ENCODE measurements at places on chromosomes 1 and 21. TPM values are rescaled to one million over a fixed set of nuclear protein-coding genes. Genes with fewer than 3 reads are reported as not detected.

The EVI5 gene
- total RNA-seq: 58.1 TPM

DNA sequence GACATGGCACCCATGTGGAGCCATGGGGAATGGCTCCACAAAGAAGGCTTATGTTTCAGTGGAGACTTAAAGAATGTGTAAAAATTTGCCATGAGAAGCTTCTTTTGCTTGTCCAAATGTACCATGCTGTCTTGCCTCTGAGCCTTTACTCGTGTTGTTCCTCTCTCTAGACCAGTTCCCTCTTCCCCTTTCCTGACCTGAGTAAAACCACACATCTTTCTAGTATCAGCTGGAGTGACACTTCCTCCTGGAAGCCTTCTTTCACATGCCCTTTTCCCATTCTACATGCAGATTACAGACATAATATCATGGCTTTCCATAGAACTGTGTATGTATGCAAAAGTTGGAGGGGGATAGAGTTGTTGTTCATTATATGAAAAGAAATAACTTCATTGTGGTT lies 13.6 kb upstream of the GPX7 start:
- H3K4me1 ChIP-seq: no peaks in the 10 kb centered on the region
- no peaks in the 10 kb centered on the region for H3K36me3 ChIP-seq
- no peak for DNase-seq
- H3K27ac ChIP-seq: no peak overlapping the region
- no peaks in the 10 kb centered on the region for H3K27me3 ChIP-seq
- H3K4me3 ChIP-seq: no peak overlapping the region

The CCDC30 gene
- total RNA-seq: 11.0 TPM

The CYP4A22 gene
- total RNA-seq: not detected

GRCh38 chr1:9100471-9101043 lies 28.3 kb downstream of the GPR157 start:
- H3K27me3 ChIP-seq: no peaks in the 10 kb centered on the region
- H3K4me3 ChIP-seq: no peak overlapping the region
- no peak overlapping the region for H3K27ac ChIP-seq
- DNase-seq: no peak
- H3K36me3 ChIP-seq: no peaks in the 10 kb centered on the region

GRCh38 chr21:21387916-21388315 lies 389.7 kb downstream of the NCAM2 start:
- no peak for DNase-seq
- no peak overlapping the region for H3K27ac ChIP-seq
- no peaks in the 10 kb centered on the region for H3K27me3 ChIP-seq

DNA sequence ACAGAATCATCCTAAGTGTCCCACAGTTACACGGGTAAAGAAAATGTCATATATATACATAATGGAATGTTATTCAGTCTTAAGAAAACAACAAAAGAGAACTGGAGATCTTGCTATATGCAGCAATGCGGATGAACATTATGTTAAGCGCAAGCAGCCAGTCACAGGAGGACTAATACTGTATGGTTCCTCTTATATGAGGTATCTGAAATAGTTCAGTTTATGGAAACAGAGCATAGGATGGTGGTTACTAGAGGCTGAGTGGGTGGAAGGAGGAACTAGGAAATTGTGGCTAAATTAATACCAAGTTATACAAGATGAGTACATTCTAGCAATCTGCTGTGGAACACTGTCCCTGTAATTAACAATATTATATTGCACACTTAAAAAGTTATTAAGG lies 834.3 kb downstream of the KCNT2 start:
- no peak for DNase-seq
- no peaks in the 10 kb centered on the region for H3K4me1 ChIP-seq
- no peaks in the 10 kb centered on the region for H3K27me3 ChIP-seq
- no peak overlapping the region for H3K27ac ChIP-seq
- no peaks in the 10 kb centered on the region for H3K36me3 ChIP-seq

DNA sequence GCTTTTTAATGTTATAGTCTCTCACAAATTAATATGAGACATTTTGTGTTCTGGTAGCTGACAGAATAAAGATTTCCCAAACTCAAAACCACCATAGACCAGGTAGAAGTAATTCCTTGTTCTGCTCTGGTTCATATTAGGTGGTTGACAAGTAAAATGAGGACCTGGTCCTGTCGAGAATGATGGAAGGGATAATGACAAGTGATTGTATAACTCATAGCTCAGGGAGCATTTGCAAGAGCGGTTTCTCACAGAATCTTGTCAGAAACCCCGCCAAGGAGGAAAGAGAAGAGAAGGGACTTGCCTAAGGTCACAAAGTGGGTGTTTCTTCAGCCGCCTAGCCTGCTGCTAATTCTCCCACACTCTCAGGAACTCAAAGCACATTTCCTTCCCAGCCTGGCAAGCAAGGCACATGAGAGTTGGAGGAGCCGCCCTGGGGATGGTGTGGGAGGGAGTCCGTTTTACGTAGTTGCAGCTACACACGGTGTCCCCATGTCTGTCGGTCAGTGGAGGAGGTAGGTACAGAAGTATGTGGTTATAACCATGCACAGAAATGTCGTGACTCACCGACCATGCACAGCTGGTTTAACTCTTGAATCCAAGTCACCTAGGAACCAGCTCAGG lies 46.5 kb downstream of the SAMD13 start:
- peak; percentile 26 for DNase-seq
- H3K4me3 ChIP-seq: no peak overlapping the region

The ADCY10 gene
- 1.2 TPM for total RNA-seq

DNA sequence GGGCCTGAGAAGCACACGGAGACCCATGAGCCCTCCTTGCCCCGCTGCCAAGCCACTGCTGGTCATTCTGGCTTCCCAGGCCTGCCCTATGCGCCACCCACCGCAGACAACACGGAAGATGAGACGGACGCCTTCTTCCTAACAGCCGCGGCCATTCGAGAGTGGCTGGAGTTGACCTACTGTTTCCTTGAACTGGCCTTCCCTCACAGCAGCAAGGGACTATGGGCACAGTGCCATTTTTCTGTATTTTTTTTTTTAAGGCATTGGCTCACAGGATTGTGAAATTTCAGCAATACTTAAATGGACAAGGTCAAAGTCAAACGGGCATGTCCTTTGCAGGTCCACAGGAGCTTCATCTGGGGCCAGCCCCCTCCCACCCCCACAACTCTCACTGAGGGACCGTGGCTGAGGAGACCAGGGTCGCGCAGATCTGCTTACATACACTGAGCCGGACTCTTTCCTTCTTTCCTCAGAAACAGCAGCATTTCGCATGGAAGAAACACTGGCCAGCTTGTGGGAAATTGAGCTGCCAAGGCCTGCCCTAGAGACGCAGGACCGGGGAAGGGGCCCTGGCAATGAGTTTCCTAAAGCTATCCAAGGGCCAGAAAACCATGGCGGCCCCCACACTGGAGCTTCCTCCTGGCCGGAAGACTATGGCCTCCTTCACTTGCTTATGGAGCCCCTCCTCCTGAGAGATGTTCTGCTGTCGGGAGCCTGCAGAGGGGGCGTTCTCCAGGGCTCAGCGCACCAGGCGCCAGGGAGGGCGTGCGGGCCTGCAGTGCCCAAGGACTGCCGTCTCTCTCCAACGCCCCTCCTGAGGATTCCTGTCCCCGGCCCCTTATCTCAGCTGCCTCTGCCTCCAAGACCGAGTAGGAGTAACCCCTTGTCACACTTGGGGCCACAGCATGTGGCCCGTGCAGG lies 98.9 kb downstream of the PGBD5 start:
- no peaks in the 10 kb centered on the region for H3K4me1 ChIP-seq
- H3K4me3 ChIP-seq: no peak overlapping the region
- H3K36me3 ChIP-seq: no peaks in the 10 kb centered on the region
- no peaks in the 10 kb centered on the region for H3K27me3 ChIP-seq
- no peak for DNase-seq
- H3K27ac ChIP-seq: no peak overlapping the region

- H3K27me3 ChIP-seq: no peaks in the 10 kb centered on the region
- H3K27ac ChIP-seq: no peak within 1 kb of the TSS
- no peaks in the 10 kb centered on the region for H3K36me3 ChIP-seq
Measured at GRCh38 chr1:40316595-40317393, at the start of gene COL9A2. Gene COL9A2, minus strand, starts transcription at chr1:40317286. Its CDS starts 89 bp downstream, at chr1:40317197.

- DNase-seq: no peak
- no peaks in the 10 kb centered on the region for H3K4me1 ChIP-seq
- H3K36me3 ChIP-seq: no peaks in the 10 kb centered on the region
- no peak overlapping the region for H3K4me3 ChIP-seq
- no peaks in the 10 kb centered on the region for H3K27me3 ChIP-seq
Measured at GRCh38 chr1:167418391-167418790, 99.9 kb downstream of the CD247 start.

DNA sequence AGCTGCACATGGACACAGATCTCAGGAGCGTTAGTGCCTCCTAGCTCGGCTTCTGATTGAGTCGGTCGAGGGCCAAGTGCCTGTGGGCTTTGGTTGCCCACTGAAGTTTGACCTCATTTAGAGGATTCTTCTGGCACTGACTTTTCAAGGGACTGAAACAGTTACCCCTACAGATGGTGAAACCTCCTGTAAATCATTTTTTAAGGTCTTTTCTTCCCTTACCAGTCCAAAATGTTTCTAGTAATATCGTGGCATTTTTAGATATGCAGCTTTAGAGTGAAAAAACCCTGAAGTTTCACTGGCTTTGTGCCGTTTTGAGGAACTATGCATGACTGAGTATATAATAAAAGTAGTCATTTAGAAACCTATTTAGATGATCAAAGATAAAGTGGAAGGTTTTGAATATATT lies 34.7 kb upstream of the L1TD1 start:
- no peak for DNase-seq
- no peaks in the 10 kb centered on the region for H3K36me3 ChIP-seq
- H3K27me3 ChIP-seq: no peaks in the 10 kb centered on the region
- no peak overlapping the region for H3K4me3 ChIP-seq
- H3K4me1 ChIP-seq: no peaks in the 10 kb centered on the region

DNA sequence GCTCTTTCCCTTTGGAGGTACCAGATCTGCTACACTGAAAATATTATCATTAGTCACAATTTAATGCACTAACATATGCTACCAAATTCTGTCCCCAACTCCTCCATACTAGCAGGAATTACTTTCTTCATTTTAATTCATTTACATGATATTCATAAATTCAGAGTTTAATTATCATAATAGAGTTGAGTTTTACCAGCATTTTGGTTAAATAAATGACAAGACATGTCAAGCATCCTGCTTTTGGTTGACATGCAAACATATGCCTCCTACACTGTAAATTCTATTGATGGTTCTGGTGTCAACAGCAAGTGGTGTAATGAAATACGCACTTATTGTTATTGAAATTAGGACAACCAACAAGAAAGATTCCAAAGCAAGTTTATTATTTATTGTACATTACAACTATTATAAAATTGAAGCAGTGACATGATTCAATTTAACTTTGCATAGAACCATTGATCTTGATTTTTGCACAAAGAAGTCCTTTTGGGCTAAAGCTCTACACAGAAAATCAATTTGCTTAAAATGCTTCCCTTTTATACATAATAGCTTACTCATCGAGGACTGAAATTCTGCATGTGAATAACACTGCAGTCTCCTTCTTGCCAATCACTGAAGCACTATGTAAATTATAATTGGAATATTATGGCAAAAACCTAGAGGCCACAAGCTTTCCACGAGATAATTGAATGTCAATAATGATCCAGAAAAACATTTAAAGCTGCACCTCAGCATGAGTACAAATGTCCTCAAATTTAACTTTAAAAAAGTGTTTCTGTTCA lies 728.6 kb upstream of the ADGRL2 start:
- no peaks in the 10 kb centered on the region for H3K4me1 ChIP-seq
- H3K36me3 ChIP-seq: no peaks in the 10 kb centered on the region
- DNase-seq: no peak

- no peak overlapping the region for H3K27ac ChIP-seq
- no peak for DNase-seq
- H3K4me3 ChIP-seq: no peak overlapping the region
- H3K36me3 ChIP-seq: no peaks in the 10 kb centered on the region
- no peaks in the 10 kb centered on the region for H3K27me3 ChIP-seq
Measured at GRCh38 chr1:117620440-117620839, 14.6 kb downstream of the TENT5C start.

GRCh38 chr1:215986401-215986800 lies 419.3 kb downstream of the KCTD3 start:
- no peaks in the 10 kb centered on the region for H3K4me1 ChIP-seq
- H3K27ac ChIP-seq: no peak overlapping the region
- no peaks in the 10 kb centered on the region for H3K36me3 ChIP-seq
- no peak overlapping the region for H3K4me3 ChIP-seq

DNA sequence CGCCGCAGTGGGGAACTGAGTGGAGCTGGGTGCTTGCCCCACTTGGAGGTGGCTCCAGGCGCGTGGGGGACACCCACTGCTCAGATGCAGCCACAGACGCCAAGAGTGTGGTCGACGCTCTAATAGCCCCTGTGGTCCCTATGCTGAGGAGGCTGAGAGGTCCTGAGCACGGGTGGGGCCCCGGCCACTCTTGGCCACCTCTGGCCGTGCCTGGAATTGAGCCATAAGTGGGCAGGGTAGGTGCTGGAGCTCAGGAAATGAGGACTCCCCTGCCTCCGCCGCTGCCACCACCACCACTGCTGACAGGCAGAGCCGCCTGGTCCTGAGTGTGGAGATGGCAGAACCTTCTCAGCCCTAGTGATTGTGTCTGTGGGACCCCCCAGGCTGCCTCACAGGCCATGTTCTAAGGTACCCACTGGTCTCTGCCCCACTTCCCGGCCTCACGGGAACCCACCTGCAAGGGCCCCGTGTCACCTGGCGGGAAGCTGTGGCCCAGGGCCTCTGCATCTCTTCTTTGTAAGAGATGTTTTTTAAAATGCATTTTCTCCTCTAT lies 34.6 kb upstream of the DIP2A start:
- H3K4me1 ChIP-seq: no peaks in the 10 kb centered on the region
- H3K36me3 ChIP-seq: no peaks in the 10 kb centered on the region
- H3K27me3 ChIP-seq: no peaks in the 10 kb centered on the region
- no peak overlapping the region for H3K27ac ChIP-seq
- DNase-seq: no peak
- no peak overlapping the region for H3K4me3 ChIP-seq

DNA sequence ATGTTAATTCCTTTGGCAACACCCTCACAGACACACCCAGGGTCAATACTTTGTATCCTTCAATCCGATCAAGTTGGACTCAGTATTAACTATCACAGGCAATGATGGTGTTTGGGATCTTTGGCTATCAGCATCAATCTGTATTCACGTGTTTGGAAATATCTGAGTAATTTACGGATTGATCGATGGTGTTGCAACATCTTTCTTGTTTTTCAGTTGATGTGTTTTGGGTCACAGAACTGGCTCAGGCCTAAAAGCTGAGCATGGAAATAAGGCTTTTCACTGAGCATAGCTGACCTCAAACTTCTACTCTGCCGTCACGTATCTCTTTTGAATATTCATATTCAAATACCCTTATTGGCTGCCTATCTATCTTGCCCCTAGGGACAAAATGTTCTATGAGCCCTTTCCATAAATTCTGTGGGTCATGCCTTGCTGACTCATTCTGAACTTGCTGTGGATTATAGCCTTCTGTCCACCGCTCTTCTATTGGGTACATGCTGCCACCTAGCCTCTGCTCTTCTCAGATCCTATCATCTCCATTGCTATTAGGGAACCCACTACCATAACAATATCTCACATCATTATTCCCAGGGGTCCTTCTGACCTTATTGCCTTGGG lies 156.0 kb downstream of the PDE4B start:
- no peaks in the 10 kb centered on the region for H3K36me3 ChIP-seq
- no peaks in the 10 kb centered on the region for H3K4me1 ChIP-seq
- no peak overlapping the region for H3K27ac ChIP-seq
- H3K27me3 ChIP-seq: no peaks in the 10 kb centered on the region

GRCh38 chr1:159981351-159982055 lies 27.5 kb upstream of the SLAMF9 start:
- H3K27me3 ChIP-seq: no peaks in the 10 kb centered on the region
- DNase-seq: no peak
- no peak overlapping the region for H3K4me3 ChIP-seq
- no peaks in the 10 kb centered on the region for H3K36me3 ChIP-seq
